ENCODE measurements at places on chromosomes 1 and 21.

DNA sequence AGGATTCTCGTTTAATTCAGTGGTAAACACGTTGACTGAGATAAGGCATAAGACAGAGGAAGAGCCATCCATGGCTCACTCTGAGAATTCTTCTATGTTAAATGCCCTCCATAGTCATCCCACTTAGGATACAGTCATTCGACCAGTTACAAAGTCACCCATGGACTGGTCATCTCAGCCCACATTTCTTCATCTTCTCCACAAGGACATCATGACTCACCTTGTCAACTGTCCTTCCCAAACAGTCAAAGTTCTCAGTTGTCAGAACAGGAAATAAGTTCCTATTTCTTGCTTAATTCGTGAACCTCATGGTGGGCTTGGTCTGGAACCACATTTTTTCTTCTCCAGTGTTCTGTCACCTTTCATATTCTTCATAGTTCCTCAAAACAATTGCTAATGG lies 133.2 kb downstream of the TGFB2 start:
- DNase-seq = no peak

GRCh38 chr1:226549937-226550671 lies 1.5 kb downstream of the STUM start:
- peak; percentile 34 for DNase-seq

DNA sequence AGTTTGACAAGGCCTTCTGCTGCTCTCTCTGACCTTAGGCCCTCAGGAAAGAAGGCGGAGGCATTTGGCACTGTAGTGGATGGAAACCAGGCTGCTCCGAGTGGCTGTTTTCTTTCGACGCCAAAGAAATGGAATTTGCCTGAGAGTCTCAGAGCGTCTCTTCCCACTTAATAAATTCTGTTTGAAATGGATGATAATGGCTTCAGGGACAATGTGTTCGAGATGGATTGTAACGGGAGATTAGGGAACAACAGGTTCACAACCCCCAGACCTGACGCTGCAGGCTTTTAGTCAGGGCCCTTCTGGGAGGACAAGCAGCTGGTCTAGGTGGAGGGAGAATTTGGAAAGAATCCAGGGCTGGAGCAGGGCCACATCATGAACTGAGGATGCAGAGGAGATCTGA lies 58.6 kb downstream of the TLR5 start:
- DNase-seq = no peak

DNA sequence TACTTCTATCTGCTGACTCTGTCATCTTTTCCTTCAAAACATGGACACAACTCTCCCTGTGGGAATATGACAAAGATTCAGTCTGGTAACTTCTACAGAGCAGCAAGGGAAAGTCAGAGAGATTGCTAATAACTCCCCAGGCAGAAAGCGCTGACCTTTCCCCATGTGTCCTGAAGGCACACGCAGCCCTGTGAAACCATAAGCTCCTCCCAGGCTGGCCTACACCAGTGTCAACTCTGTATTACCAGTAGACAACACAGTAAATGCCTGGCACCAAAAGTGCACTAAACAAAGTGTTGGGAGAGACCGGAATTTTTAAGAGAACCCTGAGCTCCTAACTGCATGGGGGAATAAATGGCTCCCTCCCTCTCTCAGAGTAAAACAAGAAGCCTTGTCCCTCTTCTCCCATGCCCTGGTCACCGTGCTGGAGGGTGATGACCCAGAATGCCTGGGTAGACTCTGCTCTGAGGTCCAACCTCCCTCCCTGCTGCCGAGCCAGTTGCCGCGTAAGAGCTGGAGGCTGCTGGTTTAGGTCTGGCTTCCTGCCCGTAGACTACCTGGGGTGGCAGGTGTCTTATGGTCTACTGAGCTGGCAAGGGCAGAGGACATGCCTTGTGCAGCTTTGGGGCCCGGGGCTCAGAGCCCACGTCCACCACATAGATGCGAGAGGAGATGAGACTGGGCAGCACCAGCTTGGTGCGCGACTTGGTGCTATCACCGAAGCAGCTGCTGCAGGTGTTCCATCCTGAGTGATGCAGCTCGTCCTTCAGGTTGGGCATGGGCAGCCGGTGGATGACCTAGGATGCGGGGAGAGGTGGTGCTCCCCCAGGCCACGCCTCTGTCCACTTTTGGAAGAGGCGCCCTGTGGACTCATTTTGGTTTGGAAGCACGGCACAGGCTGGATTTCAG lies 3.9 kb downstream of the SELENBP1 start:
- DNase-seq = no peak

GRCh38 chr1:54475946-54476516 lies 69.8 kb upstream of the SSBP3 start:
- no peak for DNase-seq

GRCh38 chr1:47774986-47775834 lies 222.0 kb downstream of the TRABD2B start:
- DNase-seq = no peak

DNA sequence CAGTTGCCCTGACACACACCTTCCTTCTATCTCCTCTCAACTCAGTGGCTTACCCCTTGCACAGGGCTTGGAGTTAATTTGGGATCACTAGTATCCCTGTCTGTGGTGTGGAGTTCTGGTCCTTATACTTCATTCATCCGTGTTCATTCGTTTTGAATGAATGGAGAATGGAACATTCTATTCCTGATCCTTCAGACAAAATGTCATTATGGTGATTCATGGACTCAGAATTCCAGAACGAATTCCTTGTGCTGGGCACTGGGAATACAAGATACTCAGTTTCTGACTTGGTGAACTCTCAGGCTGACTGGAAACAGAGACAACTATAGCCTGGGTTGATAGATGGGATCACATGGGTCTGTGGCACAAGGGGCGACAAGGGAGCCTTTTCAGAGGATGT lies 49.9 kb upstream of the TRABD2B start:
- DNase-seq = no peak

DNA sequence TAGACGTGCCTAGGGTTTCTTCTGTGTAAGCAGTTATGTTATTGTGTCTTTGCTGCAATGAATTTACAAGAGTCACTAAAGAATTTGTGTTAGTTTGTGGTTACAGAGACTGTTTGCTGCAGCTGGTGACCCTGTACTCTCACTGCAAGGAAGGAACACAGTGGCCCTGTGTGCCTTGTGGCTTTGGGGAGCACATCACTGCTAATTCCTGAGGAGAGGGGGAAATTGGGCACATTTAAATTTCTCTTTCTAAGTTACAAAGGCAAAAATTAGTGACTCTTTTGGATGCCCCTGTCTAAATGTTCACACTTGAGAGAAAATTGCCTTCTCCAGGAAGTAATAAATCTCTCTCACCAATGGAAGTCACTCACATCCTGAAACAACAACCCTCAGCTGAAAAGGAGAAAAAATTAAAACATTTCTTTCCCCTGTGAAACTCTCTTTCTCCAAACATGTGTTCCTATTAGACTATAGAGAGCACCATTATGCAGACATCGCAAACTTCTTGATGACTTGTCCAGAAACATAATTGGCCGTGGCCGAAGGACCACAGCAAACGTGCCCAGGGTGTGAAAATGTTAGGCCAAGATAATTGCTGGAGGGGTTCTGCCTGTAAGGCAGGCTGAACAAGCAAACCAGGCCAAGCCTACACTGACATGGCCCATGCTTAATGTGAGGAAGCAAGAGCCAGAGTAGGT lies 32.3 kb upstream of the SPAG17 start:
- no peak for DNase-seq

GRCh38 chr1:61887076-61887867 lies 145.0 kb downstream of the PATJ start:
- no peak for DNase-seq

DNA sequence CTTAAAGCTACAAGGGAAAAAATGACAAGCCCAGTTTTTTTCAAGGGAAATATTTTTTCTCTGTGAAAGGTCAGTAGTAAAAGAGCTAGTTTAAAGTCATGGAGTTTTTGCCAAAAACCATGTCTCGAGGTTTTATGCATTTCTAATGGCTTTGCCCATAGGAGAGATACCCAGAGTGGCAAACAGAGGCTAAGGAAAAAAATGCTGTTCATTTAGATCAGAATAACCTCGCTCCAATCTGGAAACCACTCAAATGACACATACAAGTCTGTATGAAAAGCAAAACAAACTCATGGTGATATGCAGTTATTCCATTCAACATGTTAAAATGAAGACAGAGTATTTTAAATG lies 36.9 kb upstream of the EDEM3 start:
- no peak for DNase-seq

- peak; percentile 64 for DNase-seq
These were observed 13.2 kb downstream of the PPP1R15B start for GRCh38 chr1:204398197-204399125.

GRCh38 chr1:111908011-111908621 lies 81.4 kb downstream of the KCND3 start:
- DNase-seq = no peak

DNA sequence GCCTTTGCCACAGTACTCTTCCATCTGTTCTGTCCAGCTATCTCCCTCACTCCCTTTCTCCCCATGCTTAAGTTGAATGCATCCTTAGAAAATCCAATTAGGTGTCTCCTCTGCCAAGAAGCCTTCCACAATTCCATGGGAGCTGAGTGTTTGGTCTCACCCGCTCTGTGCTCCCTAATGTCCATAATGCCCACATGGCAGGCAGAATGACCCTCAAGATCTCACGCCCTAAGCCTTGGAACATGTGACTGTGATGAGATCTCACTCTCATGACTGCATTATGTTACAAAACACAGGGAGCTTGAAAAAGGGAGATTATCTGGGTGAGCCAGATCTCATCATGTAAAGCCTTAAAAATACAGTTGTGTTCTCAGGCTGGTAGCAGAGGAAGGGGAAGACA lies 229.4 kb downstream of the OMA1 start:
- no peak for DNase-seq

- no peak for DNase-seq
These were observed 71.4 kb downstream of the SLC44A5 start for GRCh38 chr1:75539230-75540116.

DNA sequence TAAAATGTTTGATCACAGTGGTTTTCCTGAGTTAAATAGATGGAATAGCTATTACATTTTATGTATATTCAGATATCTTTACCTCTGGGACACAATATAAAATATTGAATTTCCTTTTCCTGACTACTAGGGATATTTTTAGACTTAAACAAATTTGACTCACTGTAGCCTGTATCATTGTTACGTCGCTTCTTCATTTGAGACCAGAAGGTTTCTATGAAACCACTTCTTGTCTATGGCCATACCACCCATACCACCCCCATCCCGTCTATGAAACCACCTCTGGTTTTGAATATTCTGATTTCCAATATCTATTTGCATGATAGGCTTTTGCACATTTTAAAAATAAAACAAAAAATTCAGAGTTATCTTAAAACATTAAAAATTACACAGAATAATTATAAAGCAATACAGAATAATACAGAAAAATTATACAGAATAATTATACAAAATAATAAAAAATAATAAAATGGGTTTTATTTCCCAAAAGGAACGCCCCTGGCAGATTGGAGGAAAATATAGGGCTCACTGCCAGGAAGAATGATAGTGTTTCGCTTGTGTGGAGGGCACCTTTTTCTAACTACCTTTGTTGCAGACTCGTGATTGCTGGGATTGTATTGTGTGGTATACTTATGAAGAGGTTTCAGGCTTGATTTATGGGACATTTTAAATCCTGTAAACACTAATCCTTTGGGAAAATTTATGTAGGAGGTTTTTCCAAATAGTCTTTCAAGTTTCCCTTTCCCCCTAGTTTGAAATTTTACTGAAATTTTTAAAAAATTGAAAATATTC lies 4.7 kb downstream of the SPEN start:
- no peak for DNase-seq

- no peak for DNase-seq
These were observed 115.0 kb downstream of the EPHB2 start for GRCh38 chr1:22825486-22826189.

- DNase-seq = no peak
These were observed 81.9 kb downstream of the EPHB2 start for GRCh38 chr1:22792396-22793160.

DNA sequence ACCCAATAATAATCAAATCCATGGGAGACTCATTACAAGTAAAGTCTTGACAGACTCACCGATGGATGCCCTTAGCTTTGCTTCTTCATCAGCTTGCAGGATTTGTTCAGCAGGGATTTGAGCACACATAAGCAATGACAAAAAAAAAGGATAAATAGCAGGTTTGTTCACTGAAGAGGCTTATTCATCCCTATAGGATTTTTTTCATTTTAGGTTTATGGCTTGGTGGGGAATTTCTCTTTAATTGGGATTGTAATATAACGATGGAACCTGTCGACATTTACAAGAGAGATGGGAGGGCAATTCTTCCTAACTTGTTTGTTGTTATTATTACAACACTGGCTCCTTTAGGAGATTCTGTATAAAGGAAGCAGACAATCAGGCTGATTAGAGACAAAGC lies 649.1 kb upstream of the PLXNA2 start:
- no peak for DNase-seq

DNA sequence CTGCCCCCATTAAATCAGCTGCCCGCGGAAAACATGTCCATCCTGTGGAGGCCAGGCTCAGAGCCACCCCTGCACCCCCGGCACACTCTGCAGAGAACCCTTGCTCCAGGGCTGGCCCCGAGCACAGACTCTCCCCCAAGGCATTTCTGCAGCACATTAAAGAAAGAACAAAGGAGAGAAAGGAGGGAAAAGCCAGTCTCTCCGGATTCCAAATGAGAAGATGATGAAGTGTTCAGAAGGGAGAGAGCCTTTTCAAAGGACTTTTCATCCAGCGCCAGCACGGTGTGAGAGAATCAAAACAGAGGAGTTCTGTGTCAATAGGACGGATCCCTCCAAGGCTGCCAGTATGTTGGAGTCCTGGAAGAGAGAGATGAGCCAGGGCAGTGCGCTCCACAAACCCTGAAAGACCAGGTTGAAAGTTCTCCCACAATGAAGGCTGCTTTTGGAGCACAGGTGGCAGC lies 498.3 kb downstream of the NPHP4 start:
- no peak for DNase-seq

GRCh38 chr1:173223031-173223380 lies 15.9 kb upstream of the TNFSF4 start:
- no peak for DNase-seq

- DNase-seq = no peak
These were observed 40.3 kb downstream of the MAP10 start for GRCh38 chr1:232845406-232845955.

GRCh38 chr1:27536767-27537166 lies 46.8 kb upstream of the WASF2 start:
- DNase-seq = no peak

- no peak for DNase-seq
These were observed 27.1 kb upstream of the ZC3H11B start for GRCh38 chr1:219639876-219640577.
